ENCODE measurements at places on chromosomes 1 and 21.

- DNase-seq: no peak
These were observed 5.0 kb upstream of the PLA2G2C start for GRCh38 chr1:20191266-20191825.

DNA sequence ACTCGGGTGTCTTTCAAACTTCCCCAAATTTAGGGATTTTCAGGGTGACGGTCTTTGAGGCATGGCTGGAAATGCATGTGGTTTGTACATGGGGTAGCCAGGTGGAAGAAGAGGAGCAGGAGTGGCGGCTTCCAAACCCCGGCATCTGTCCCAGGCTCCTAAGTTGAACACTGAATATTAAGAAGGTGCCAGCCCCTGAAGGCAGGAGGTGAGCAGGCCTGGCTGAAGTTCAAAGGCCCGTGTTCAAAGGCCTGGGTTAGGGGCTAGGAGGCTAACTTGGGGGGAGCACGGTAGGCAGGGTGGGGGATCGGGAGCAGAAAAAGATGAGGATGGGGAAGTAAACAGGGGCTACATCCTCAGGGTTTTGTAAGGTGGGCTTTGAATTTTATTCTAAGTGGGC, 42.8 kb downstream of the ELK4 start:
- DNase-seq: no peak

- no peak for DNase-seq
These were observed 283.7 kb downstream of the HLX start for GRCh38 chr1:221162939-221163338.

GRCh38 chr1:206737729-206738201, 32.8 kb upstream of the IL19 start:
- no peak for DNase-seq

GRCh38 chr1:247408100-247408499, 7.9 kb upstream of the NLRP3 start:
- no peak for DNase-seq

DNA sequence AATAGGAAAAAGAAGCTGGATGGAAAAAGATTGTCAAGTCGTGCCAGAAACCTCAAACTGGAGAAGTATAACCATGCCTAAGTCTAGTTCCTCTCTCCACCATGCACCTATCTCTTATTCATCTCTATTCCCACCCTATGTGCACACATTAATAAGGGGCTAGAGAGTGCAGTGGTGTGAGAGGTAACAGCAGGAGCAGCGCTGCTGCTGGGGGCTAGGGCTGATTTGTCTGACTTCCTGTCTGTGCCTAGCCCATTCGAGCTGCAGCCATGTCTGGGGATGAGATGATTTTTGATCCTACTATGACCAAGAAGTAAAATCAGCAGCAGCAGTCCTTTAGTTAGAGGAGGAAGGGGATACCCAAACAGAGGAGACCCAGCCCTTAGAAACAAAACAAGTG, 43.0 kb downstream of the TRIM33 start:
- no peak for DNase-seq

GRCh38 chr1:36342426-36343185, 19.2 kb upstream of the EVA1B start:
- DNase-seq: peak; percentile 47

GRCh38 chr1:148160343-148161052, 8.4 kb upstream of the NBPF11 start:
- DNase-seq: no peak

- DNase-seq: no peak
These were observed 43.7 kb upstream of the NFASC start for GRCh38 chr1:204826970-204827369.

GRCh38 chr1:161772397-161772796, 6.3 kb downstream of the ATF6 start:
- DNase-seq: no peak
